ENCODE measurements at places on chromosomes 7 and 10.

DNA sequence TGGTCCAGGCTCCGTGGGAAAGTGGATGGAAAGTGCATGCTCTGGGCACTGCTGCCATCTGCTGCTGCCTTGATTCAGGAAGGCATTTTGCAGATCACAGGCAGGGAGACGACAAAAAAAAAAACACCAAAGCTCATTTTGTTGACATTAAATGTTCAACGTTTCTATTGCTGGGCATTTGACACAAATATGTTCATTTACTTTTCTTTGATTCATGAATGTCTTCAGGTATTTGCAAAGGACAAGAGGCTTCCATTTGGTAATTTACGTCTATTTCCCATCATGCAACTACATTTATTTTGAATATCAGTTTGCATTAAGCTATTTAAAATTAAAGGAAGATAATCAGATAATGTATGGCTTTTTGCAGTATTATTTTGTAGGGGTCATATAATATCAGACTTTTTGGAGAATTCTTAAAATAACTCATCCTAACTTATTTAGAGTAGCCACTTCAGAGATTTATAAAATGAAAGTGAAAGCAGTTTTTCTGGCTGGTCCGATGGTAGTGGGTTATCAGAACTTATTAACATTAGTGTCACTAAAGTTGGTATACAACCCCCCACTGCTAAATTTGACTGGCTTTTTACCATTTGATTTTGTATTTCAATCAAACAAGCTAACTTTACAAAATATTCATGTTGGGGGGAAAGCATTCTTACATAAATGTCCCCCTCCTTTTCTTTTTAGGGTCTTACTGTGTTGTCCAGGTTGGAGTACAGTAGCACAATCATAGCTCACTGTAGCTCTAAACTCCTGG lies 65.3 kb downstream of the PDIA4 start:
- DNase-seq, result peak; percentile 54

- no peak for DNase-seq
These were observed 95.3 kb downstream of the SUGCT start for GRCh38 chr7:40230101-40230500.

DNA sequence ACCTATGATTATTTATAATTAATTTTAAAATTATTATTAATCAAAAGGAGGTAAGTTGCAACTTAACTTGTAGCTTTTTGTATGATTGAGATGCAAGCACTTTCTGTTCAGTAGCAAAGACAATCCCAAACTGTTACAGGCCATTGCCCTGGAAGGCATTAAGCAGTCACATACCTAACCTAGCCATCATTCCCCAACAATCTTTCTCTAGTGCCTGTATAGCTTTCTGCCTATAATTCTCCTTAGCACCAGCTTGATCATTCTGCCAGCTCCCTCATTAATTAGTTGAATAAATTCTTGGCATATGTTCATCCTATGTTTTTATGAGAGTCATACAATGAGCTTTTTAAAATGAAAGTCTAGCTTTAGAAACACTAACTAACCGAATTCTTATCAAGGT lies 178.9 kb upstream of the TMEM106B start:
- no peak for DNase-seq

DNA sequence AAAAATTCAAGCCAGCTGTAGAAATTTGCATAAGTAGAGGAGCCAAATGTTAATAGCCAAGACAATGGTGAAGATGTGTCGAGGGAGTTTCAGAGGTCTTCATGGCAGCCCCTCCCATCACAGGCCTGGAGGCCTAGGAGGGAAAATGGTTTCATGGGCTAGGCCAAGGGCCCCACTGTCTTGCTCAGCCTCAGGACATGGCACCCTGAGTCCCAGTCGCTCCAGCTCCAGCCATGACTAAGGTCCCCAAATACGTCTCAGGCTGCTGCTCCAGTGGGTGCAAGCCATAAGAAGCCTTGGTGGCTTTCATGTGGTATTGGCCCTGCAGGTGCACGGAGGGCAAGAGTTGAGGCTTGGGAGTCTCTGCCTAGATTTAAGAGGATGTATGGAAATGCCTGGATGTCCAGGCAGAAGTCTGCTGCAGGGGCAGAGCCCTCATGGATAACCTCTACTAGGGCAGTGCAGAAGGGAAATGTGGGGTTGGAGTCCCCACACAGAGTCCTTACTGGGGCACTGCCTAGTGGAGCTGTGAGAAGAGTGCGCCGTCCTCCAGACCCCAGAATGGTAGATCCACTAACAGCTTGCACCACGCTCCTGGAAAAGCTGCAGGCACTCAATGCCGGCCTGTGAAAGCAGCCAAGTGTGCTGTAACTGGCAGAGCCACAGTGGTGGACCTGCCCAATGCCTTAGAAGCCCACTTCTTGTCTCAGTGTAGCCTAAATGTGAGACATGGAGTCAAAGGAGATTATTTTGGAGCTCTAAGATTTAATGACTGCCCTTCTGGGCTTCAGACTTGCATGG lies 19.2 kb downstream of the TBATA start:
- no peak for DNase-seq

GRCh38 chr7:30584415-30584814 lies 10.3 kb upstream of the GARS1 start:
- no peak for DNase-seq

DNA sequence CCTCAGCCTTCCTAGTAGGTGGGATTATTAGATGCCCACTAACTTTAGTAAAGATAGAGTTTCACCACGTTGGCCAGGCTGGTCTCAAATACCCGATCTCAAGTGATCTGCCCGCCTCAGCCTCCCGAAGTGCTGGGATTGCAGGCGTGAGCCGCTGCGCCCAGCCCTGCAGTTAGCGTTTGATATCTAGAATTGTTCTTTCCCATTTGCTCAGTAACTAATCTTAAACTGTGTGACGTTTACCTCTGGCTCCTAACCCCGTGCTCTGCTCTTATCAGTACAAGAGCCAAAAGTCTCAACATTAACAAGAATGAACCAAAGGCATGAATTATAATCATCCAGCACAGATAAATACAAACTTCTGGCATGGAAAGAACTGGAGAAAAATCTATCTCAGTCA lies 47.4 kb downstream of the IGF2BP3 start:
- DNase-seq, result no peak

GRCh38 chr7:71746006-71746405 lies 614.1 kb downstream of the GALNT17 start:
- no peak for DNase-seq

DNA sequence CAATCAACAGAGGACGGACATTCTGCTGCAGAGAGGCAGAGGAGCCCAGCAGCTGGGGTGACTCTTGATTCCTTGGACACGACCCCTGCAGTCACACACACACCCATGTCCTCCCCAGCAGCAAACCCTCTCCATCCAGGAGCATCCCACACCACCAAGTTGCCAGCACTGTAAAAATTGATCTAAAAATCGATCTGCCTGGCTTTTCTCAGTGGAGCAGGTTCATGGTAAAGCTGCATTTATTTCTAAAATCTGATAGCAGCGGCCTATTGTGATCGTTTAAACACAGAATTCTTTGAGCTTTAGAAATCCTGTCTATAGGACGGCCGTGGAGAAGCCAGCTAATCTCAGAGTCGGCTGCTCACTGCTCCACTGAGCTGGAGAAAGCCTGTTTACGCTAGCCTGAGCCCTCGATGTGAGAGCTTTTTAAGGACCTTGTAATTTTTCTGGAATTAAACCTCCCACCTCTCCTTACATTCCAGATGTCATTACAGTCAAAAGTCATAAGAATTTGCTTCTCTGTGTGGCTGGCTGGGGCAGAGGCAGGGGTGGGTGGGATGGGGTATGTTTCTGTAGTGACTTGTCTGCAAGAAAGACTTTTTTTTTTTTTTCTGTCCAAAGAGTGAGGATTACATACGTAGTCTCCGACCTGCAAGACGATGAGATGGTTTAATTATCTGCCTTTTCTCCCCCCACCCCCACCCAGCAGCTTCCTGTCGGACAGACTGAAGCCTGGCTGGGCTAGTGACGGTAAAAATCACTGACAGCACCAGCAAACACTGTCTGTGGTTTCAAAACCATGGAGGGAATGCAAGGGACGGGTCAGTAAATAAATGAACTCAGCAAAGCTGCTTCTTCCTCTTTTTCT lies 31.6 kb downstream of the TRIM8 start:
- no peak for DNase-seq

- no peak for DNase-seq
These were observed 564.5 kb upstream of the GHITM start for GRCh38 chr10:83574770-83575169.

GRCh38 chr10:133047526-133048123 lies 40.1 kb upstream of the ADGRA1 start:
- no peak for DNase-seq

DNA sequence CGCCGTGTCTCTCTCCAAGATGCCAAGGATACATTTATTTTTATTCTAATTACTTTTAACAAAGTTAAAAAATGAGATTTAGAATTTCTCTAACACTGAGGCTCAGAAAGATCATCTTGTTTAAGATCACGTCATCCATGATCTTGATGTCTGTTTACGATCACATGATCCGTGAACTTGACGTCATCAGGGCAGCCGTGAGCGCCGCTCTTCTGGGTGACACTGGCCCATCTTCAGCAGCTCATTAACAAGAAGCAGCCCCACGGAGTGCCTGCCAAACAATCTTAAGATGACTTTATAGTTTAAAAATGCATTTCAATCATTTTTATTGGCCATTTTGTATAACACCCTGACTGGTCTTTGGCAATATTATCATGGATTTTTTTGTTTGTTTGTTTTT lies 291.1 kb upstream of the PRKCQ start:
- no peak for DNase-seq

DNA sequence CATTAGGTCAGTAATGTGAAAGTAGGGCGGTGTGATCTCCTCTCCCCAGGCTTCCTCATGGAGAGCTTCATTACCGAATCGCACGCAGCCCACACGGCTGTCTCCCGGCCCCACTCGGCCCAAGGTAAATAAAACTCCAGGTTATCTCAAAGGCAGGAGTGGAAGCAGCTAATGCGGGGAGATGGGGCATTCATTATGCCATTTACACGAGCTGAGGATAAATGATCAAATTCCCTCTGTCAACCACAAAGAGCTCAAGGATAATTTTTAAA lies 93.5 kb downstream of the ADARB2 start:
- no peak for DNase-seq

GRCh38 chr10:47111329-47111862 lies 188.6 kb upstream of the GDF10 start:
- no peak for DNase-seq

DNA sequence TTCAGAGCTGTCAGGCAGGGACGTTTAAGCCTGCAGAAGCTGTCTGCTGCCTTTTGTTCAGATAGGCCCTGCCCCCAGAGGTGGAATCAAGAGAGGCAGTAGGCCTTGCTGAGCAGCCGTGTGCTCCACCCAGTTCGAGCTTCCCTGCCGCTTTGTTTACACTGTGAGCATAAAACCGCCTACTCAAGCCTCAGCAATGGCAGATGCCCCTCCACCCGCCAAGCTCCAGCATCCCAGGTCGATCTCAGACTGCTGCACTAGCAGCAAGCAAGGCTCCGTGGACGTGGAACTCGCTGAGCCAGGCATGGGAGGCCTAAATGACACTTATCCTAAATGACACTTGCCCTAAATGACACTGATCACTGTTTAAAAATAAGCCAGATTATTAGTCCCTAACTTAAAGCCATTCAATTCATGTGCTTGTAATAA lies 6.8 kb upstream of the ASB15 start:
- no peak for DNase-seq

DNA sequence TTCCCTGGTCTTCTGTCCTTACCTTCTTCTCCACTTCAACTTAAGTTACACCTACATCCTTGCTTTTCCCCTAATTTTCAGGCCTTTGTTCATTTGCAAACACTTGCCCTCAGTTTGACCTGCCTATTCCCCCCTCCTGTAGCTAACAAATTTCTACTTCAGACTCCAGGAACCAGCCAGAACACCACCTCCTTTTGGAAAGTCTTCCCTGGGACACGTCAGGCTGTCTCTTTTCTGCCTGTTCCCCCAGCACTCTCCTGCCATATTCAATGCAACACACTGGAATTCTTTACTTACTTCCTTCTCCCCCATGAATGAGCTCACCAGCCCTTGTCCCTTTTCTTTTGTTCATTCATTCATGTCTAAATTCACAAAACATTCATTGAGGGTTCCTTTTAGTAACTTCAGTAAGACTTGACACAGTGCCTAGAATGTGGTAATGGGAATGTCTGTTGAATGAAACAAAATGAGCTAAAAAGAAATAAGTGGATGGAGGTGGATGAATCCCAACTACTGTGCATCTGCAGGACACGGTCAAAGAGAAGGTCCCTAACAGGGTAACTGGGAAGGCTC lies 478.0 kb downstream of the KCNMA1 start:
- no peak for DNase-seq

- DNase-seq, result no peak
These were observed 493.5 kb upstream of the GALNT17 start for GRCh38 chr7:70638158-70639107.

- DNase-seq, result no peak
These were observed at the start of gene TMEM184A for GRCh38 chr7:1555813-1556543. TMEM184A (minus strand) TSS chr7:1556205; CDS start chr7:1555484, 721 bp downstream.

DNA sequence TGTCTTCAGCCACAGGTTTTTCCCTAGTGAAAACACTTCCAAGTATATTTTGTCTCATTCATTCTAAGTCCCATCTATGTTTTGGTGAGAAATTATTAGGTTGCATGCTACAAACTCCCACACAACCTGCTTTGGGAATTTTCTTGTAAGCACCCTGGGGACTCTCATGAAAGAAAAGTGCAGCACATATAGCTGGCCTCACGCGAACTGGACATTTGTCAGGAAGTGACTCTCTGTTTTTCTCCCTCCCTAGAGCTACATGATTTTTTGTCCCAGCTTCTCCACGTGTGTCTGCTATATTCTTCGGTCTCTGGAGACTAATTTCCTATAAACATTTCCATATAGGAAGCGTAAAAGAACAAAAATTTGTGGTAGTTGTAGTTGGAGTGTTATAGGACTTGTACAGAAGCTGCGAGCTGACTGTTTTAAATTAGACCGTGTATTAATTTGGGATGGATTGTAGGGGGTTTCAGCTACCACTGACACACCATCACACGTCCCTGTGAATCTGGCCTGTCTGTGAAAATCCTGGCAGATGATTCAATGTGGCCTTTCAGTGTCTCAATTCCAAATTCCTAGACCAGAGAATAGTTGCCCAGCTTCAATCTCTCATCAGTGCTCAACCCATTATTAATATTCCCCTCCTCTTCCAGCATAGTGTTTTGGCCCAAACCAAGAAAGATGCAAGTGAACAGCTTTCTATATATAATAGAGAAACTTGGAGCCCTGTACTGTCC lies 40.2 kb downstream of the ARL4A start:
- DNase-seq, result no peak

DNA sequence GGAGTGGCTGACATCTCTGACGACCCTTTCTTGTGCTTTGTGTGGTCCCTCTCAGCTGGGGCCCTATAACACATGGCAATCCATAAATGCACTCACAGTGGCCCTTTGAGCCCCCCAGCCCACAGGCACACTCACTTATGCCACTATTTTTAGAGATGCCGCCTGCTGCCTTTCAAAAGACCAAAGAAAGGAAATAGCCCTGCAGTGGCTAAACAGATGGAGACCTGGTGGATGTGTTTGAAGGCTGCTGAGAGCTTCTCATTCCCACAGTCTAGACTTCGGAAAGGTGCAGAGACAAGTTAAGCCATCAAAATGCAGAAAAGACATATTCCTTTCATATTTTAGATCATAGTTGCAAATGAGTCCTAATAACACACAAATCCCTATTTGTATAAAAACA lies 42.0 kb upstream of the PDZD8 start:
- no peak for DNase-seq
